Activated CD4-positive, alpha-beta T cell treated with anti-CD3 and anti-CD28 coated beads for 1 hour (primary cell): ENCODE measurements at places on chromosomes 12 and 14.

- no peak for DNase-seq
Measured at GRCh38 chr12:45674181-45674977, 55.1 kb upstream of the ARID2 start.

DNA sequence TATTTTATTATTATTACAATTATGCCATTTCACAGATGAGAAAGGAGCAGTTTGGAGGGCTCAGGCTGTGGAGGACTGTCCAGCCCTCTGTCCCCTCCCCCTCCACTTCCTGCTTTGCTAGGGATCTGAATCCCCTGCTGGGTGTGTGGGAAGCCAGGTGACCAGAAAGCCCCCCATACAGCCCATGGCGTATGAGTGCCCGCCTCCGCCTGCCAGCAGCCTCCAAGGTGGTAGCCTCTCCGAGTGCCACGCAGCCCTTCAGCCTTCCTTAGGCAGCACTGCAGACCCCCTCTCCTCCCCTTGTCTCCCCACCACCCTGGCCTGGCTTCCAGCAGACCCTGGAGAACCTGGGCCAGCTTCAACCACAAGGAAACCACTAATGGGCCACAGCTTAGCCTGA lies 12.6 kb downstream of the DTX1 start:
- DNase-seq = no peak

DNA sequence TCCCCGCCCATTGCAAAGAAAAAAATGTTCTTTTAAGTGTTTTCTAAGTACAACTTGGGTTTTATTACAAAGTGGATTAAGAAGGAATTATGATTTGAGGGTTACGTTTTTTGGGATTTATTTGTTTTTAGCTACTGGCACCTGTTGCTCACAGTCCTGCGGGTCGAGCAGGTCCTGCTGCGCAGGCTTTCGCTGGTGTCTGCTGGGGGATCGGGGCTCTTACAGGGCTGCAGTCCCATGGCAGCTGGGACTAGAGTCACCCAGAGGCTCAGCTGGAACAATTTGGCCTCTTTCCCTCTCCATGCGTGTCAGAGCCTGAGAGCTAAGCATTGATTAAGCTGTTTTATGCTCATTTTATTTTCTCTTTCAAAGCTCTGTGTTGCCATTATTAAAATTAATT lies 55.6 kb upstream of the DYNC1H1 start:
- no peak for DNase-seq

DNA sequence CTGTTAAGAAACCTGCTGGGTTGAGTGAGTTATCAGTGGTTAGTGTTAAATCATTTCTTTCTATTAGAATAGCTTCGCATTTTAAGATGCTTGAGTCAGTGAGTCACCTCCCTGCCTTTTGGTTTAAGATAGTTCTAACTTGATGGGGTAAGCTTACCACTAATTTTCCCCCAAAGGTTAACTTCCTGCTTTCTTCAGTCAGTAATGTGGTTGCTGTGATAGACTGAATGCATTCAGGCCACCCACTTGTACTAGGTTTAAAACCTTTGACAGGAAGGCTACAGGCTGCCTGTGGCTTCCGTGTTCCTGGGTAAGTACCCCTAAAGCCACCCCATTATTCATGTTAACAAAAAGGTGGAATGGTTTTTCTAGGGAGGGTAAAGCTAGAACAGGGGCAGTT lies 25.3 kb downstream of the CLEC2A start:
- DNase-seq = no peak

DNA sequence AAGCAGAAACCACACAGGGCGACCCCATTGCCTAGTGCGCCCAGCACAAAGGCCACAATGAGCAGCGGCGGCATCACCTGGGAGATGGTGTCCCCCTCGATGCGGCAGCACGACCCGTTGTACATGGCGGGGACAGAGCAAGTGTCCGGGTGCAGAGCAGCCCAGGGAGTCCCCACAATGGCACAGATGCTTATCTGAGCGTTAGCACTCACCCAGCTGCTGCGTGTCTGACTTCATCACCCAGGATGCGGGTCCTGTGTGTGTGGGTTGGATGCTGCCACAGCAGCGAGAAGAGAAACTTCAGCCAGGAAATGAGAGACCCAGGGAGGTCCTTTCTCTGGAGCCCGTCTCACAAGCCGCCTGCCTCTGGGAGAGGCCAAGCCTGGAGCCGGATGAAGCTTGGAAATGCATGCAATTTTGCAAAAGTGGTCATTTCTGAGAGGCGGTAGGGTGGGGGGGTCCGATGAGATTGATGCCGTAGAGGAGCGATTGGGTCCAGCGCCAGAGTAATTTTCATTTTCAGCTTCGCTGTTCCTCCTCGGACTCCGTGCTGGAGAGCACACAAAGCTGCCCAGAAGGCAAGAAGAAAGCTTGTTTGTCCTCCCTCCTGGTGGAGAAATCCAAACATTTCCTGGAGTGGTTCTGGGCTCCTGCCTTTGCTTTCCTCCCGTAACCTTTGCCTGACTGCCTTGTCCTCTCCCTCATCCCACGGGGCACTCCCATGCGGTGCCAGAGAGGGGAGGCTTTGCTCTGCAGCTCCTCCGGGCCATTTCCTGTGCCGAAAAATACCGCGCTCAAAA lies at the start of gene HCAR1:
TSS of gene HCAR1 (minus strand) at position 630 of the 800 bp plus-strand sequence. CDS start at position 125, 505 bp downstream.
- DNase-seq = no peak

DNA sequence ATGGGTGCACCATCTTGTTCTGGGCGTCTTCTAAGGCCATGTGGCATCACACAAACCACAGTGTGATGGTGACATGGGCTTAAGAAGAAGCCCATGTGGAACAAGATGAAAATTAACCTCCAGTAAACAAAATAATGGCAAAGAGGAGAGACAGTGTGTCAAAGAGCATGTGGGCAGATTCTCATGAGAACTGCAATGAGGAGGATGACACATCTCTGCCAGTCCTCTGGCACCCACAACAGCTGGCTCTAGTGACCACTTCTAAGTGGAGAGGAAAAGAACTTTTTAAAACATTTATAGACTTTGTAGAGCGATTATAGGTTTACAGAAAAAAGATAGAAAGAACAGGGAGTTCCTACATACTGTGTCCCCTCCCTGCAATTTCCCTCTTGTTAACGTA lies 401.4 kb downstream of the ATP23 start:
- DNase-seq = no peak

GRCh38 chr12:587132-588023 lies 75.9 kb downstream of the NINJ2 start:
- no peak for DNase-seq

GRCh38 chr14:99388286-99388685 lies 92.4 kb downstream of the SETD3 start:
- no peak for DNase-seq

- DNase-seq = no peak
Measured at GRCh38 chr12:130280231-130280630, 57.5 kb upstream of the PIWIL1 start.

DNA sequence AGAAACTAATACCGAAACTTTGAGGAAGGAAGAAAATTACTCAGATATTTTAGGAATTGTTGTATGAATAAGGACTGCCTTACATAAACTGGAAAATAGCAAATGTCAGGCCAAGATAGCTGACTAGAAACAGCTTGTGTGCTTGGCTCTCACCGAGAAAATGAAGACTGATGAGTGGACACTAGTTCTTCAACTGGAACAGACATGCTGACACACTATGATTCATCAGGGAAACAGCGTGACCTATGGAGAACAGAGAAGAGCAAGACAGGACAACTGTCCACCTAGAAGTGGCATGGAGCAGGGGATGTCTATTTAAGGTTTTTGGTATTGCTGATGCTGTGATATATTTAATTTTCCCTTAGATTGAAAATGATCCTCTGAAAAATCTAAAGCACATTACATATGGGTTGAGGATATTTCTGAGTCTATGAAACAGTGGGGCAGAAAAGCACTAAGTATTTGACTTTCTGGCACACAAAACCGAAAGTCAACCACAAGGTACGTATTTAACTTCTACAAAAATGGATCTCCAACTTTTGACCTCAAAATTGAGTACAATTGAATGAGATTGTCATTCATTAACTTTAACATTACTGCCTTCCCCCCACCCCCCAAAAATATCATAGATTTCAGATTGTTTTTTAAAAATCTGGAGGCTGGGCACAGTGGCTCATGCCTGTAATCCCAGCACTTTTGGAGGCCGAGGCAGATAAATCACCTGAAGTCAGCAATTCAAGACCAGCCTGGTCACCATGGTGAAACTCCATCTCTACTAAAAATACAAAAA lies 863.2 kb downstream of the LRFN5 start:
- DNase-seq = no peak

DNA sequence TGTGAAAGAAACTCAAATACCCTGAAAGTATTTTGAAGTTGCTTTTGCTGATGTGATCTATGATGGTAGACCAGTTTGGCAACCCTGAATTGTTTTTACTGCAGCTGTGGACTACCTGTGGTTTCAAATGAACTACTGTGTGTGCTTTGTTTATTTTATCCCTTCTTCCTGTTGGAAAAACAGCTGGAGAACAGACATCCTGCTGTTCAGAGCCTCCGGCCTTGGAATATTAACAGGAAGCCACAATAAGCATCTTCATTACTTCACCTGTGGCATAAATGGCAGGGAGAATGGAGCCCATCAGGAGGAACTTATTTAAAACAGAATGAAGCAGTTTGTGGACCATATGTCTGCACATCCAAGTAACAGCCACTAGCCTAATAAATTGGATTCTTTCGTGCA lies 104.8 kb downstream of the DUSP6 start:
- no peak for DNase-seq

GRCh38 chr12:125131958-125132357 lies 66.7 kb downstream of the AACS start:
- DNase-seq = no peak

GRCh38 chr12:88433997-88434703 lies 146.1 kb downstream of the KITLG start:
- no peak for DNase-seq

DNA sequence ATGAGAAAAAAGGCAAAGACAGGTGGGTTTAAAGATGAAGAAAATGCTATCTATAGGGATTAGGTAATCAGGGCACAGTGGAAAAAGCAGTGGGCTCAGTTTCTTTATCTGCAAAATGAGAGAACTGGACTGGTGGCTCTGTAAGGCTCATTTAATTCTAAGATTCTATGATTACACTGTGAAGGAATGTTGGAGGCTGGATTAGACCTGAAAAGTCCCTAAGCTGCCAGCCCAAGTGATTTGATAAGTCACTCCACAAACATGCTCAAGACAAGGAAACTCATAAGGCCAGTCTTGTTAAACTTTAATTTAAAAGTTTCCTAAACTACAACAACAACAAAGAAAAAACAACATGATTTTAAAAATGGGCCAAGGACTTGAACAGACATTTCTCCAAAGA lies 75.1 kb downstream of the DCAF5 start:
- DNase-seq = no peak

DNA sequence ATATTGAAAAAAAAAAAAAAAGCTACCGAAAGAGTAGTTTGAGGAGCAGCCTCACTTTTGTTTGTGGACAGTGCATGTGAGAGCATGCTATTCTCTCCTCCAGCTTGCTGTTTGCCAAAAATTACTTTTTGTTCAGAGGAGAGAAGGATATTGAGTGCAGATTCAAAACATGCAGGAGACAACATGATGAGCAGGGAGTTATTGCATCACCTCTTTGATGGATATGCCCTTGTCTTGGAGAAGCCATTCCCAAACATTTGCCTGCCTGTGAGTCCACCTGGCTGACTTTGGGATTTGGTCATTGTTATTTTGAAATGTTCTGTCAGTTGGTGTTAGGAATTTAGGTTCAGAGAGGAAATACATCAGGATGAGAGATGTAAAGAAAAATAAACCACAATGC lies 2.4 kb downstream of the C12orf75 start:
- no peak for DNase-seq

DNA sequence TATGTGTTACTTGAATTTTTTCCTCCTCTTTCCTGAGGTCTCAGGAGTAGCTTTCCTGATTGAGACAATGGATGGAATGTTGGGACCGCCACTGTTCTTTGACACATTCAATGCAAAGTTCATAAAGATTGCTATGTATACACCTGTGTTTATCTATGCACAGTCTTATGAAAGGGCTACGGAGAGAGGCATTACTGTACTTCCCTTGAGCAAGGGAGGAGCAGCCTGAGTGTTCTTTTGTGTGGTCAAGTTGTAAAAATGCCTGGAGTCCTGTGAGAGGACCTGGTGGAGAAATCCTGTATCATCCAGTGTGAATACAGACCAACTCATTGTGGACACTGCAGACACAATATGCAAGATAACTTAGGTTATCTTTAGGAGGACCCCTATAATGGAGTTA lies 1.2 kb downstream of the SRGAP1 start:
- DNase-seq = no peak

GRCh38 chr12:19507823-19508222 lies 68.5 kb downstream of the AEBP2 start:
- no peak for DNase-seq

DNA sequence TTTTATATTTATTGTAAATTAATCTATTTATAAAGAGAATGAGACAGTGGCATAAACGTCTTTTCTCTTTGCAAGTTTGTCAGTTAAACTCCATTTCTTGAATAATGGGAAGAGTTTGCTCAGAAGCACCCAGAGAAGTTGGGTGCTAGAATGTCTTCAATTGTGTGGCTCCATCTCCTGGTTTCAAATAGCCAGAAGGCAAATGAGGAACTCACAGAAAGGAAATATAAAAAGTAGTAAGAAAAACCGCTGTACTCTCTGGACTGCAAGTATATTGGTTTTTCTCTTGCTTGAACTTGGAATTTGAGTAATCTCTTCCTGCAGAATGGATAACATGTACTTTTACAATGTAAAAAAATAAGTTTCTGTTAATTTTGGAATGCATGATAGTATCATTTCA lies 217.5 kb downstream of the DPY19L2 start:
- DNase-seq = no peak

DNA sequence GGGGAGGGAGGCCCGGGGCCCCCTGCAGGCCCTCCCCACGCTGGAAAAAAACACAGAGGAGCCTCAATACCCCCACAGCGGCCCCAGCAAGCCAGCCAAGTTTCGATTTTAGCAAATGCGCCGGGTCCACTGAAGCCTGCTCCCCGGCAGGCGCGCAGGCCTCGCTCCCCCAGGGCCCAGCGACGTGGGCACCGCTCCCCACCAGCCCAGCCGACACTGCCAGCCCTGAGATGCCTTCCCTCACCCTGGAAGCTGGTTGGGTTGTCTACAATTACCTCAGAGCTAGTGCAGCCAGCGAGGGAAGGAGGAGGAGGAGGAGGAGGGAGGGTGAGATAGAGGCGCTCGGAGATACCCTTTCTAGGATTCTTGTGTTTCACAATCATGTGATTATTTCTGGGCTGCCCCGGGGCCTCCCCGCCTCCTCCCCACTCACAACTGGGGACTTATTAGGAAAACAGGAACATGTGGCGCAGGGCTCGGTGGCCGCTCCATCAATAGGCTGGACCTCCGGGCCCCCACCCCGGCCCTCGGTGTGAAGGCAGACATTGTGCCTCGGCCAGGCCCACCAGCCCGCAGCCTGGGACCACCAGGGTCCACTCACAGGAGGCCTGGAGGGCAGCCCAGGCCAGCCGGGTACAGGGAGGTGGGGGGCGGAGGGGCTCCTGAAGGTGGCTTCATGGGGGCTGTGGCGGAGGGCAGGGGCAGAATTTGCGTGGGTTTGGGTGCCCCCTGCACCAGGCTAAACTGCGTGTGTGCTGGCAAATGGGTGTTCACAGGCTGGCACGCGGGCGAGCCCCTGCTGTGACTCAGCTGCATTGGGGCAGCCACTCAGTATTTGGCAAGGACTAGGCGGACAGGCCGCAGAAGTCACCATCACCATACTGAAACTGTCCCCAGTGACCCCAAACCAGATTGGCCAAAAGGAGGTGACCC lies 109.9 kb downstream of the NCOR2 start:
- peak; percentile 24 for DNase-seq
